ENCODE measurements at places on chromosomes 2 and 18. TPM values are rescaled to one million over a fixed set of nuclear protein-coding genes. Genes with fewer than 3 reads are reported as not detected.

Gene TXNDC2
- total RNA-seq, result not detected

- DNase-seq, result no peak
- no peak overlapping the region for H3K27ac ChIP-seq
- H3K36me3 ChIP-seq, result no peaks in the 10 kb centered on the region
- peaks cover 3% of the 10 kb centered on the region for H3K27me3 ChIP-seq
- H3K4me3 ChIP-seq, result no peak overlapping the region
These were observed 338.0 kb downstream of the NYAP2 start for GRCh38 chr2:225737556-225737955.

- peak overlapping the region; percentile 92 for H3K27ac ChIP-seq
- DNase-seq, result no peak
- no peaks in the 10 kb centered on the region for H3K27me3 ChIP-seq
- no peak overlapping the region for H3K4me3 ChIP-seq
- peaks cover 73% of the 10 kb centered on the region for H3K4me1 ChIP-seq
These were observed 5.2 kb downstream of the CTDP1 start for GRCh38 chr18:79684787-79685186.

GRCh38 chr2:73022024-73022568 lies 49.4 kb downstream of the SFXN5 start:
- H3K27ac ChIP-seq, result no peak overlapping the region
- DNase-seq, result no peak
- no peaks in the 10 kb centered on the region for H3K4me1 ChIP-seq
- no peaks in the 10 kb centered on the region for H3K36me3 ChIP-seq

GRCh38 chr18:3058328-3059191 lies 45.6 kb upstream of the LPIN2 start:
- no peak for DNase-seq
- no peaks in the 10 kb centered on the region for H3K27me3 ChIP-seq
- peaks cover 69% of the 10 kb centered on the region for H3K4me1 ChIP-seq
- no peak overlapping the region for H3K4me3 ChIP-seq
- H3K36me3 ChIP-seq, result no peaks in the 10 kb centered on the region

DNA sequence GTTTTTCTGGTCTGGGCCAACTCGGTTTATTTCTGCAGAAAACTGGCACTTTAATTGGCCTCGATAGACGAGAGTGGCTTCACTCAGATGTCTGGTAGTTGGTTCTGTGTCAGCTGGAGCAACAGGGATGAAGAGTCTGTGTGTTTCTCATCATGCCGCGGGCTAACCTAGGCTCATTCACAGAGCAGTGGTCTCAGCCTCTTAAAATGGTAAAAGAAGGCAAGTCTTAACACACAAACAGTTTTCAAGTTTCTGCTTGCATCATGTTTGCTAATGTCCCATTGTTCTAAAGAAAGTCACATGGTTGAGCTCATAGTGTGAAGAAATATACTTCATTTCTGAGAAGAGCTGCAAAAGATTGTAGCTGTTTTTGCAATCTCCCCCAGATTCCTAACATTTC lies 37.5 kb upstream of the ANXA4 start:
- H3K4me3 ChIP-seq, result no peak overlapping the region
- peaks cover 11% of the 10 kb centered on the region for H3K4me1 ChIP-seq
- DNase-seq, result no peak
- no peak overlapping the region for H3K27ac ChIP-seq
- no peaks in the 10 kb centered on the region for H3K36me3 ChIP-seq

- H3K27me3 ChIP-seq, result peaks cover 19% of the 10 kb centered on the region
- peaks cover 8% of the 10 kb centered on the region for H3K4me1 ChIP-seq
- H3K27ac ChIP-seq, result no peak overlapping the region
- no peak for DNase-seq
- no peak overlapping the region for H3K4me3 ChIP-seq
- no peaks in the 10 kb centered on the region for H3K36me3 ChIP-seq
These were observed 1.3 kb downstream of the TMEM17 start for GRCh38 chr2:62504657-62505056.

Gene OBSL1
- 1.0 TPM for total RNA-seq

DNA sequence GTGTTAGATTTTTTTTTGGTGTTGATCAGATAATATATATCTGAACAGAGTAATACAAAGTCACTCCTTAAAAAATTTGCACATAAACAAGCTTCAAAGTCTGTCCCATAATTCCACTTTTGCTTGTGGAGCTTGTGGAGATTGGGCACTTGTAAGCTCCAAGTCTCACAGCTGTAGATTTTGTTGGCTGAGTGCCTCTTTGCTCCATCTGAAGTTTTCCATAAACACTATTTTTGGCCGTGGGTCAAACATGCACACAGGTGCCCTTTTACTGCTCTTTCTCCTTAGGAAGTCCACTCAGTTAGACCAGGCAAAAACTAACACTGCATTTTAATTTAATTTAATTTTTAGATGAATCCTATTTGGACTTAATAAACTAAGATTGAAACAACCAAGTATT lies 3.6 kb upstream of the KCNJ13 start:
- H3K27ac ChIP-seq, result no peak overlapping the region
- no peak for DNase-seq

Gene STAM2
- 14.9 TPM for total RNA-seq

Gene TM4SF20
- total RNA-seq, result not detected

DNA sequence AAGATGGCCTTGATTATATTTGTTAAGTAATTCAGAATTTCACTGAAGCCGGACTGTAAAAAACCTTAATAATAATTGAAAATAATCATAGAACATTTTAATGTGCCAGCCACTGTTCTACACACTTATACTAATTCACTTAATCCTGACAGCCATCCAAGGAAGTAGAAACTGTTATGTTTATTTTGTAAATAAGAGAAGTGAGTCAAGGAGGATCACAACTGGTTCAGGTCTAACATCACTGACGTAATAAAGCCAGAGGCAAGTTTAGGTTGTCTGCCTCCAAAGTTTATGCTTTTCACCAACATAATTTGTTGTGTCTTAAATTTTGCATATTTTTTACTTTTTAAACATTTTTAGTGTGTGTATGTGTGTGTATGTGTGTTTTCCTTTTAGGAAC lies 436.1 kb downstream of the LRRTM4 start:
- no peaks in the 10 kb centered on the region for H3K4me1 ChIP-seq
- DNase-seq, result no peak
- H3K27ac ChIP-seq, result no peak overlapping the region
- H3K4me3 ChIP-seq, result no peak overlapping the region

DNA sequence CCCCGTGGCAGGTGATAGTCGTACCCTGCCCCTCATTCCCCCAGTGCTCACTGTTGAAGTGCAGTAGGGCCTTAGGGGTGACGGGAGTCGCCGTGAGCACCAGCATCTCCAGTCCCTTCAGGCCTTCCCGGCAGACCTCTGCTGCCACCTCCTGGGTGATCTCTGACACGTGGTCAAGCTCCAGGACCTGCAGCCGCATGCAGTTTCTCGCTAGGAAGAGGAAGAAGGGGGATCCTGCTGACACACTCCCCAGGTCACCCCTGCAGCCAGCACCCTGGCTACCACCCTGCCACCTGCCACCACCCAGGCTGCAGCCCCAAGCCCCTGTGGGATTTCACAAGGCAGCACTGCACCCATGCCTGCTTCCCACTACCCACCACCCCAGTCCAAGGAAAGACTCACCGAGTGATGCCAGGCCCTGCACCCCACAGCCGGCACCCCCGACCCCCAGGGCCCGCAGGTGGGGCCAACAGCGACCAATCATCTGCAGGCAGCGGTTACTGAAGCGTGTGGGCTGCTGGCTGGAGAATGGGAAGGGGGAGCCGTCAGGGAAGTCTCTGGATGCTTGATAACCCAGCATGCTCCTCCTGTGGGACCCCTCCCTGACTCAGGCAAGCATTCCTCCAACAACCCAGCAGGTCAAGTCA lies 23.8 kb downstream of the FBXO41 start:
- peaks cover 13% of the 10 kb centered on the region for H3K36me3 ChIP-seq
- H3K27ac ChIP-seq, result no peak overlapping the region
- no peaks in the 10 kb centered on the region for H3K4me1 ChIP-seq
- peak; percentile 41 for DNase-seq
- no peaks in the 10 kb centered on the region for H3K27me3 ChIP-seq
- H3K4me3 ChIP-seq, result no peak overlapping the region

Gene GREB1L
- total RNA-seq, result not detected

GRCh38 chr2:166458674-166459073 lies 35.4 kb downstream of the SCN7A start:
- no peak overlapping the region for H3K27ac ChIP-seq
- H3K27me3 ChIP-seq, result no peaks in the 10 kb centered on the region
- no peak for DNase-seq
- H3K4me1 ChIP-seq, result no peaks in the 10 kb centered on the region
- H3K4me3 ChIP-seq, result no peak overlapping the region

GRCh38 chr2:36296798-36297197 lies 58.8 kb upstream of the CRIM1 start:
- H3K27ac ChIP-seq, result no peak overlapping the region
- no peak overlapping the region for H3K4me3 ChIP-seq
- H3K4me1 ChIP-seq, result peaks cover 5% of the 10 kb centered on the region
- H3K36me3 ChIP-seq, result no peaks in the 10 kb centered on the region
- DNase-seq, result no peak
- no peaks in the 10 kb centered on the region for H3K27me3 ChIP-seq

DNA sequence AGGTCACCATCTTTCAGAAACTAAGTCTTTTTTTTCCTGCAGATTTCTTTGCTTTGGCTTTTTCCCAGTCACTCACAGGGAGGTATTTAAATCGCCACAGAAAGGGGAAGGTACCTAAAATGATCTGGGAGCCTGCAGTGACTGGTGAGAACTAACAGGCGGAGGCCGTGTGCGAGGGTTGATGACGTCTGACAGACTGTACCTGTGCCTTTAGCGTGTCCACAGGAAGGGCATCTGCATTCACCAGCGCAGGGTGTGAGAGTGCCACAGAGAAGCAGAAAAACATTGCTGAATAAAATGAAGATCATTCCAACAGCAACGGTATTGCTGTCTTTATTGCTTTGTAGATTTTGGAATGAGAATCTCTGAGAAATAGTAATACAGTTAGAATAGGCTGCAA lies 5.7 kb downstream of the CTDP1 start:
- H3K4me1 ChIP-seq, result peaks cover 73% of the 10 kb centered on the region
- no peak overlapping the region for H3K4me3 ChIP-seq
- no peaks in the 10 kb centered on the region for H3K27me3 ChIP-seq
- DNase-seq, result peak; percentile 56
- peak overlapping the region; percentile 47 for H3K27ac ChIP-seq
- H3K36me3 ChIP-seq, result peaks cover 39% of the 10 kb centered on the region

DNA sequence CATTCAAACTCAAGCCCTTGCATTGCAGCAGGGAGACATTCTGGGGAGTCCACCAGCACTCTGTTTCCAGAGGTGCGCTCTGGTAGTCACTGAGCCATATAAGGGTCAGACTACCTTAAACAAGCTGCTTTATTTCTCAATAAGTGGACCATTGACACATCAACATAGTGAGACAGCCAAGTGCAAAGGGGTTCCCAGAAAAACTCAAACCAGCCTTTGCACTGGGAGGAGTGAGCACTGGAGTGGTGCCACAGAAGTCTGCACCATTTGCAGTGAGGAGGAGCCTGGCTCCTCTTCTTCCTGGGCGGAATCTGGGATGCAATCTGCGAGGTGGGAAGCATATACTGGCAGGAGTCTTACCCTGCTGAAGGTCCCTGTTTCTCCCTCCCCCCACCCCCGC lies 86.4 kb downstream of the OSR1 start:
- no peak overlapping the region for H3K27ac ChIP-seq
- H3K27me3 ChIP-seq, result no peaks in the 10 kb centered on the region
- no peak overlapping the region for H3K4me3 ChIP-seq
- no peak for DNase-seq
- H3K4me1 ChIP-seq, result no peaks in the 10 kb centered on the region

GRCh38 chr2:224819075-224819474 lies 102.9 kb upstream of the CCDC195 start:
- H3K36me3 ChIP-seq, result peaks cover 56% of the 10 kb centered on the region
- no peak overlapping the region for H3K4me3 ChIP-seq
- no peak for DNase-seq
- H3K27ac ChIP-seq, result peak overlapping the region; percentile 38
- H3K4me1 ChIP-seq, result peaks cover 15% of the 10 kb centered on the region
- no peaks in the 10 kb centered on the region for H3K27me3 ChIP-seq

- no peaks in the 10 kb centered on the region for H3K4me1 ChIP-seq
- H3K27ac ChIP-seq, result no peak overlapping the region
- H3K36me3 ChIP-seq, result no peaks in the 10 kb centered on the region
- H3K27me3 ChIP-seq, result no peaks in the 10 kb centered on the region
These were observed 261.9 kb upstream of the SIX3 start for GRCh38 chr2:44679584-44679983.

Gene UBE2F
- 59.2 TPM for total RNA-seq

Gene AGXT
- total RNA-seq, result not detected

- no peak for DNase-seq
- H3K27ac ChIP-seq, result no peak overlapping the region
- no peaks in the 10 kb centered on the region for H3K27me3 ChIP-seq
- no peak overlapping the region for H3K4me3 ChIP-seq
- no peaks in the 10 kb centered on the region for H3K4me1 ChIP-seq
These were observed 255.2 kb downstream of the ACKR3 start for GRCh38 chr2:236824836-236825235.

DNA sequence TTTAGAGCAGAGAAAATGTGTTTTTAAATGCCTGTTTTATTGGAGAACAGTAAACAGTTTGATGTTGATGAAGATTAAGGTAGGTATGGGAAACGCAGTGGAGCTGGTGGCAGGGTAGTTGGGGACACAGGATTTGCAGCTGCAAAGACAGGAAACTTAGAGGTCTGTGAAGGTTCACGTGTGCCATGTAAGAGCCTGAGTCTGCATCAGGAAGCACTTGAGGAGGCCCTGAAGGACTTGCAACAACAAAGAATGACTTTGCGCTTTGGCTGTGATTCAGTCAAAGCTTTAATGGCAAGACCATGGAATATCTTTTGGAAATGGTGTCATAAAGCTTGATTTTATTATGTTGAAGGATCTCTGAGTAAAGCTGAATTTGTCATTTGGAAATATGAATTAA lies 347.6 kb upstream of the KCNJ3 start:
- H3K36me3 ChIP-seq, result no peaks in the 10 kb centered on the region
- no peak overlapping the region for H3K27ac ChIP-seq
- no peak overlapping the region for H3K4me3 ChIP-seq
- no peaks in the 10 kb centered on the region for H3K4me1 ChIP-seq

Gene HNMT
- total RNA-seq, result not detected

- H3K4me1 ChIP-seq, result peaks cover 29% of the 10 kb centered on the region
- peaks cover 20% of the 10 kb centered on the region for H3K36me3 ChIP-seq
- H3K4me3 ChIP-seq, result no peak overlapping the region
- H3K27me3 ChIP-seq, result no peaks in the 10 kb centered on the region
- DNase-seq, result no peak
These were observed 45.6 kb downstream of the LCLAT1 start for GRCh38 chr2:30492619-30493018.

Data from activated CD4-positive, alpha-beta T cell treated with anti-CD3 and anti-CD28 coated beads for 36 hours (primary cell).